ENCODE measurements at places on chromosomes 2 and 18.

DNA sequence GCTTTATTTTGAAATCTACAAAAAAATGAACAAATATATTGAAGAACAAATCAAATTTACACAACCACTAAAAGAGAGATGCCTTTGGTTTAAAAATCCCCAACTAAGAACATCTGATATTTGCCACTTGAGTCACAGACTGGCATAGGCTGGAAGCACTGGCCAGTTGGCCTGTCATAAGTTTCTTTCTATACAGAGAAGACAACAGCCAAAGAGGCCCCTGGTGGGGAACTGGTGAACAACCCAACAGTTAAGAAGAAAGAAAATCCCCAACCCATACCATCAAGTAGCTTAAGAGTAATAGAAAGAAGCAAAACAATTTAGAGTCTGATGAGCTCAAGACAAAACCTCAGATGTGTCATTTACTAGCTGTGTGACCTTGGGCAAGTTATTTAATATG is 45.5 kb downstream of the OSR1 start:
- DNase-seq, result no peak

DNA sequence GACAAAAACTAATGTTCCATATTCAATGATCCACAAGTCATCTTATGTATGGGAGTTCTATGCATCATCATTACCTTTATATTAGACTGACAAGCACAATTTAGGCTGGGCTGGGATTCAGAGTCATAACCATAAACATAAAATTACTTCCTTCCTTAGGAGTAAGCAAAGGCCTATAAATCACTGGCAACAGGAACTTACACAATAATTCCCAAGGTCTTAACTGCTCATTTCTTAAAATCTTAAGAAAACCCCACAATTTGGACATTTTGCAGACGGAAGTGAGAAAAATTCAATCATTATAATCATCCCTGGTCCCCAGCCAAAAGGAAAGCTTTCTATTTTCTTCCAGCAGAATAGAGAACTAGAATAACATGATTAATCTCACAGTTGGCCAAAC is 232.3 kb downstream of the DYM start:
- no peak for DNase-seq

GRCh38 chr2:182048088-182048487 is 62.4 kb downstream of the PPP1R1C start:
- DNase-seq, result no peak

GRCh38 chr2:119536211-119536610 is 8.0 kb upstream of the CFAP221 start:
- no peak for DNase-seq

DNA sequence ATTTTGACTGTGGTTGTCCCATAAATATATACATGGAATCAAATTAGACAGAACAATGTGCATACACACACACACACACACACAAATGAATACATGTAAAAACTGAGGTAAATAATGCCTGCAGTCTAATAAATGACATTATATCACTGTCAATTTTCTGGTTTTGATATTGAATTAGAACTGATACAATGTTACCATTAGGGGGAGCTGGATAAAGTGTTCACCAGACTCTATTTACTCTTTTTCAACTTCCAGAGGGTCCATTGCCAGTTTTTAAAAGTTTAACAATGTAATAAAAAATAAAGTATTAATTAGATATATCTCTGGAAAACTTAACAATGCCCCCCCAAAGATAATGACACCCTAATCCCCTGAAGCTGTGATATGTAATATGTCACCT is 1666.8 kb upstream of the TMEFF2 start:
- DNase-seq, result no peak

All from left cardiac atrium (tissue), 4 donors.